ENCODE measurements at places on chromosomes 2 and 18.
A peak's percentile ranks its signal among the peaks of the same experiment; 100 is the strongest.

DNA sequence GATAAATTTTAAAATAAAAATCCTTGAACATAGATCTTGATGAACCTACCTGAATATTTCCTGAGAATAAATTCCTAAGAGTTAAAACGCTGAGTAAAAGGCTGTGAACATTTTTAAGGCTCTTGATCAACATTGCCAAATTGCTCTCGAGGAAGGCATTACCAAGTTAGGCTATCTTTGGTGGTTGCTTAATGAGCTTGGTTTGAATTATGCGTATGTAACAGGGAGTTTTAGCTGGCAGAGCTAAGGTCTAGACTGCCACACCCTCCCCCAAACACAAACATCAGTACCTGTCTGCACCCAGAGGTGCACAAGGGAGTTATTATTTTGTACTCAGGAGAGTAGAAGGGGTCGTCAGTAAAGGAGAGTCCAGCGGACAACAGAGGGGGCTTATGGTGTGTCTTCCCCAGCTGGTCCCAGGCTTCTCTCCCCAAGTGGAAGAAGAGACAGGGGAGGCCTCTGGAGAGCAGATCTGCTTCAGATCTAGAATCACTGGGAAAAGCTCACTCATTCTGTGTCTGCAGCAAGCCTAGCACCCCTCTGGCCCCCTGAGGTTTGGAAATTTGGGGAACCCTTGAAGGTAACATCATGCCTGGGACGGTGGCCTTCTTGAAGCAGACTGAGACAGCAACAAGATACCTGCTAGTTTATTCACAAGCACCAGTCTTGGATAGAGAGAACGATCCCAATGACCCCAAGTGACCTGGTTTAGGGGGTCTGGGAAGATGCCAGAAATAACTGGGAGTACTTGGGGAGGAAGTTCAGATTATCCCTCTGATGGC, 197.2 kb upstream of the ID2 start:
- DNase-seq: no peak

DNA sequence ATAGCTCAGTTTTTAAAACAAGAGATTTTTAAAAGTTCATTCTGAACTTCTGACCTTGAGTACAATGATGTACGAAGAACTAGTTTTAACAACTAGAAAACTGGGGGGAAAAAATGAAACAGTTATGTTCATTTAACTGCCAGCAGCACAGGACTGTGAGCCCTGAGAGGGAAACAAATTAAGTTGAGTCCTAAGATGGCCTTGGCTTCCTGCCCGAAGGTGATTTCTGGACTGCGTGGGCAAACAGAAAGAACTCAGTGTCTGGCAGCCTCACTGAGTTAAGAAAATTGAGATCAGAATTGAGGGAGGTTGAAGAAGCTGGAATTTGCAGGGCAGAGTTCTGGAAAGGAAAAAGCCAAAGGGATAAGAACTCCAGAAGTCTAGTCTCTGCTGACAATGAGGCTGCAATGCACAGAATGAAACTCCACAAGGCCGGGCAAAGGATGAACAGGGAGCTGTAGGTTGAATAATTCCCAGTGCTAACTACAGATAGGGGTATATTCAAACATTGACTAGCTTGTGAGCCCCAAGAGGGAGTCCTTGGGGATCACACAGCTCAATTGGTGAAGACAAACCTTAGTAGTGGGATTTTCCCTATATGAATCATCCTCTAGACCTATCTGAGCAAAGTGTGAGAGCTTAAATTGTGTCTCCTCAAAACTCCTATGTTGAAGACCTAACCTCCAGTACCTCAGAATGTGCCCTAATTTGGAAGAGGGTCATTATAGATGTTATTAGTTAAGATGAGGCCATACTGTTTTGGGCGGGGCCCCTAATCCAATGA, 13.1 kb upstream of the CRACDL start:
- DNase-seq: no peak

GRCh38 chr2:183148955-183149354, 24.7 kb downstream of the NUP35 start:
- DNase-seq: no peak

DNA sequence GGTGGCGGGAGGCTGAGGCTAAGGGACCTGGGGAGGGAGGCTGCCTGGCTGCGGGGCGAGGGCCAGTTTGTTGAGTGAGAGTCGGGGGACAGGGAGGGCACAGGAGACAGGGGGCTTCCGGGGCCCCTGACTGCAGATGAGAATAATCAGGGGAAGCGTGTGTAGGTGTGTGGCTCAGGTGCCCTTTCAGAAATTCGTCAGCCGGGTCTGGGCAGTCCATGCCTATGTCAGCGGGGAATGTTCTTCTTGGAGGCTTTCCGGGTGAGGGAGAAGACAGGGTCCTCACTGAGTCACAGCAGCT, 52.3 kb upstream of the OTOF start:
- DNase-seq: no peak

- DNase-seq: no peak
These were observed 304.4 kb downstream of the GULP1 start for GRCh38 chr2:188596054-188596453.

- peak; percentile 93 for DNase-seq
These were observed 128.6 kb downstream of the ZNF532 start for GRCh38 chr18:58993260-58993659.

GRCh38 chr2:226552571-226553285, 246.9 kb downstream of the IRS1 start:
- DNase-seq: no peak

Data from kidney tubule cell (primary cell).